ENCODE measurements at places on chromosomes 16 and 17.

- no peak for DNase-seq
Observed at GRCh38 chr17:61414141-61414935, 14.7 kb downstream of the TBX2 start.

- DNase-seq: no peak
Observed at GRCh38 chr16:23206986-23207385, 24.4 kb downstream of the SCNN1G start.

- DNase-seq: no peak
Observed at GRCh38 chr16:46730801-46731690, 17.1 kb downstream of the MYLK3 start.

GRCh38 chr17:75061618-75062017 lies 14.6 kb downstream of the KCTD2 start:
- no peak for DNase-seq

DNA sequence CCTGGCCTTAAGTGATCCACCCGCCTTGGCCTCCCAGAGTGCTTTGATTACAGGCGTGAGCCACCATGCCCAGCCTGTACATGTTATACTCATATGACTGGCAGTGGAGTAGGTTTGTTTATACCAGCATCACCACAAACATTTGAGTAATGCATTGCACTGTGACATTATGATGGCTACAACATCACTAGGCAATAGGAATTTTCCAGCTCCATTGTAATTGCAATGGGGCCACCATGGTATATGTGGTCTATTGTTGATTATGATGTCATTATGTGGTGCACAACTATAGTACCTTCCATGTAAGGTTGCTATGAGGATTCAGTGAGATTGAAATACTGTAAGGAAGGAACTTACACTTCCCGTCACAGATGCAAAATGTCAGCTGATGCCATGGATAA lies 168.9 kb downstream of the COPRS start:
- no peak for DNase-seq

DNA sequence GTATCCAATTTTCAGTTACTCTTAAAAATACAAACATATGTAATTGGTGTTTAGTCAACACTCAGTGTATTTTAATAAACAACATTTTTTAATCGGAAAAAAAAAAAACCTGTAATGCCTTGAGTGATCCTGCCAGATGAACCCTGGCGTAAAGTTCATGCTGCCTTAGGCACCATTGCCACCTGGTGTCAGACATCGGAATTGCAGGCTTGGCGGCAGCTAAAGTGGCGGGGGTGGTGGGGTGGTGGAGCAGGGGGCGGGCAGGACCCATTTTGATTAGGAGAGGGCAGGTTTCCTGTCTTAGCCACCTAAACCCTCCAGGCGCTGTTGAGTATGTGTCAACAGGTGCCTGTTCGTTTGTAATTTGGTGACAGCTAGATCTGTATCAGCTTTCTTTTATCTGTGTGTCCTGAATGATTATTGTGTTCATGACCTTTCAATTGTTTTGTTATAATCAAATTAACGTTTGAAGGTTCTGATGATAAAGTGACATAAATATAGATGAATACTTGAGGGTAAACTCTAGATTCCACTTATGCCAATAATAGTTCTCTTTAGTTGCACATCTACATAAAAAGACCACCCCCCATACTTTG lies 588.7 kb downstream of the CDH13 start:
- peak; percentile 20 for DNase-seq

- DNase-seq: no peak
Observed at GRCh38 chr17:77470330-77470786, 329.6 kb downstream of the SEC14L1 start.

GRCh38 chr16:5072334-5073278 lies 963 bp downstream of the ALG1 start:
- no peak for DNase-seq
